ENCODE measurements at places on chromosomes 12 and 14. TPM values are rescaled to one million over a fixed set of nuclear protein-coding genes. Genes with fewer than 3 reads are reported as not detected.

DNA sequence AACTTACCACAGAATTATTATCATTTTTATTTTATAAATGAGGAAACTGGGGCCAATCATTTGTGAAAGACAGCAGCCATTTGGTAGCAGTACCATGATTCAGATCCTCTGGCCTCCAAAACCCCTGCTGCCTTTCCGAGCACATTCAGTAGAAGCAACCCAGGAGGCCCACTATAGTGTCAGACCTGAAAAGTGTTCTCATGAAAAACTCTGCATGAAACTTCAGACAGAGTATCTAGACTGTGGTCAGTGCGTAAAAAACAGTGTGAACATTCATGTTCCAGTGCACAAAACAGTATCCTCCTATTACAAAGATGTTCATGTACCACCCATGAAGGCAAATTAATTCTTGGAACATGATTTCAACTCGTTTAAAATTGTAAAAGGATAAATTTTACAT lies 112.0 kb downstream of the EPS8 start:
- DNase-seq: no peak

DNA sequence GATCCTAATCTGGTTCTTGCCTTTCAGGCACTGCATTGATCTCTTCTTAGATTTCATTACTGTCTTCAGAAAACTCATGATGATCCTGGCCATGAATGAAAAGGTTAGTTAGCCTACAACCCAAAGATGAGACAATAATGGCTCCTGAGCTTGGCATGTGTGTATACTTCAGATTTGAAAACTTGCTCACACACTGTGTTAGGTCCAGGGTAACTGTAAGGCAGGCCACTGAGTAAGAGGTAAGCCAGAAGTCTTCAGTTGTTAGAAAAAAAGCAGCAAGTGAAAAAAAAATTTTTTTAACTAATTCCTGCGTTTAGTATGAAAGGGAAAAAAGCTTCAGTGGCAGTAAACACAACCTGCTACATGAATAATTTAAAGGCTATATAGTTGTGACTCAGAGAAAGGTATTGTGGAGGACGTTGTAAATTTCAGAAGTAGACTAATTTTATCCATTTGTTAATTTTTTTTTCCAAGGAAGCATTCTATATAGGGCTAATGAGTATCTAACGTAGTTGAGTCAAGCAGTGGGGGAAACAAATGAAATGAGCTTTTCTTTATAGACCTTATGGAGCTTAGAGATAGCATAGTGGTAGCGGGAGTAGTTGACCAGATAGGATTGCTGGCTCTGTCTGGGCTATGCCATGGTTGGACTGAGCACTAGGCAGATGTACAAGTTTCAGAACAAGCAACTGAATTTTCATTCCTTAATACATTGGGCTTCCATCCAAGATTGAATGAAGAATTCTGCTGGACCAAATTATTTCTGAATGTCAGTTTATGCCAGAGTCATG lies 20.5 kb downstream of the TMBIM6 start:
- no peak for DNase-seq

The SERPINA10 gene
- not detected for total RNA-seq

- no peak for DNase-seq
Observed at GRCh38 chr12:16174282-16174681, 103.2 kb downstream of the SLC15A5 start.

DNA sequence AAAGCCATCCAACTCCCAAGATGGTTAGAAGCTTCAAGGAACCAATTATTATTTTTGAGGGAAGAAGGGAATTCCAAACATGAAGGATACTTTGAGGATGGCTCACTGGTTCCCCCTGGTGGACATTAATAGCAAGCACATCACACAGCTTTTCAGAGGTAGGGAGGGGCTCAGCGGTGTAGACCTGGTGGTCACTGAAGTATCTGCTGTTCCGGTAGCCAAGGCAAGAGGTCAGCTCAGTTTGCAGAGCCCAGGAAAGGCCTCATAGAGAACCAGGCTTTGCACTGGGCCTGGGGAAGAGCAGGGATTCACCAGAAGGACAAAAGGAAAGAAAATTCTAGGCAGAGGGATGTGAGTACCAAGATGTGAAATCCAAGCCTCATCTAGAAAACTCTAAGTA lies 118.7 kb downstream of the KSR2 start:
- no peak for DNase-seq

DNA sequence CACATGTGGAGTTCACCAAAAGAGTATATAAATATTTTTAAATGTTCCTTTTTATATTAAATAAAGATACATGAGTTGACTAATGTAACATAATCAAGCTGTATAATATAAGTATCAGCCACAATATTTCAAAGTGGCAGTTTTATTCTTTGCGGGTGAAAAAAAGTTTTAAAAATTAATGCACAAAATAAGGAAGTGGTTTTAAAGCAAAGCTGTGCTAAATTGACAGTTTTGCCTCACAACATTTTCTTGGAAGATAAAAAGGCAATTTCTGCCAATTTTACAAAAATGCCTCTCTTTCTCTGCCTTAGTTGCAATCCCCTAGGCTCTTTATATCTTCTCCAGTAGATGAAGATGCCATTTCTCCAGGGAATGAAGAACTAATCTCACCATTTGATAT lies 719.1 kb downstream of the C12orf50 start:
- DNase-seq: no peak

The NTF3 gene
- 1.1 TPM for total RNA-seq

All from left ventricle myocardium superior (tissue), 1 donor.